NCI-H2081 treated with DMSO at 0.1 percent for 48 hours (cell line): ENCODE measurements at places on chromosomes 1 and 21.

DNA sequence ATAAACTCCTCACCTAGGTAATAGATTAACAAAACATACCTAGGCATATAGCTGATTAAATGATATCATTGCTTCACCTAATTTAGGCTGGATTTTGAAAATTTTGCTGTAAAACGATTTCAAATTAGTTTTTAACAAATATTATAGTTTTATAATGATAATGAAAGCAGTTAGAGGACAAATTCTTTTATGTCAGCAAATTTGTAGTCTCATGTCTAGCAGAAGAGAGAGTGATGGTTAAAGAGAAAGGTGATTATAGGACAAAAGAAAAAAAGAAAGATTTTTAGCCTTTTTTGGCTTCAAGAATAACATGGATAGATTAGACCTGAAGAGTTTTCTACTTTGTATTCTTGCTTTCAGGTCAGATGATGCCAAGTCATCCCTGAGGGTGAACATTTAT is 3.6 kb upstream of the DPH5 start:
- no peak for DNase-seq

DNA sequence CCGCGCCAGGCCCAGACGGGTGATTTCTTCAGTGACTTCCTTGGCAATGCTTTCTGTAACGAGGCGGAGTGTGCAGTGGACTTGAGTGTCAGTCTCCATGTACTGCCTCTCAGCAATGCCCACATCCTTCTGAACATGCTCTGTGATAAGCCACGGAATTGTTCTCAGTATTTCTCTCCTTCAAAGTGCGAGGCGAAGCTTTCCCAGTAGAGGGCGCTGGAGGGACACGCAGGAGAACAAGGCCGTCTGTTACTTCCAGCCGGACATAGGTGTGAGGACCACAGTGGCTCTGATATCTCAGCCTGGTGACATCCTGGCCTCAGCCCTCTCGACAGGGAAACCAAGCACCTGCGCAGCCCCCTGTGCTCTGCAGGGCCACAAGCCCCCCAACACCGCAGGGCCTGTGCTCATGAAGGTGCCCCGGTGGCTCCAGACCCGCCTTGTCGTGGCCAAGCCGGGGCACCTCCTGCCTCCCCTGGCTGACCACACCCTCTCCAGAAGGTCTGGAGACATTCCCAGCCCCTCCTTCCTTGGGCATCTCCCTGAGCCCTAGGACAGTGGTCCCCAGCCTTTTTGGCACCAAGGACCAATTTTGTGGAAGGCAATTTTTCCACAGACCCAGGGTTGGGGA is 46.1 kb upstream of the BACE2 start:
- no peak for DNase-seq

GRCh38 chr1:48873944-48874343 is 97.3 kb upstream of the BEND5 start:
- no peak for DNase-seq

DNA sequence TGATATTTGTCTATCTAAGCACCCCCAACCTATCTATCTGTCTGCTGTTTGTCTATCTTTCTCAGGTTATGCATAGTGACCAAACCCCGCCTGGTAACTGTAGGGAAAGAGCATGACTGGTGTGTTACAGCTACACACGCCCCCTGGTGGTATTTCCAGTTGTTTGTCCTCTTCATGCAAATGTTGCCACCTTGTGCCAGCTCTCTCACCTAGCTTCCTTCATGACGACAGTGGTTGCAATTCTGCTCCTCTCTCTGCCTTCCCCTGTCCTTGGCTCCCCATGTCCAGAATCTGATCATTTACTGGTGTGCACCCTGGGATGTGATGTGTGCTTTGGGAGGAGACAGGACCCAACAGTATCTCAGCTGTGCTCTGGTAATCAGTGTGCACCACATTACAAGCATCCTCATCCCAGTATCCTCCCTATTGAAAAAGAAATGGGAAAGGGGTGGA is 8.1 kb upstream of the INKA2 start:
- no peak for DNase-seq

DNA sequence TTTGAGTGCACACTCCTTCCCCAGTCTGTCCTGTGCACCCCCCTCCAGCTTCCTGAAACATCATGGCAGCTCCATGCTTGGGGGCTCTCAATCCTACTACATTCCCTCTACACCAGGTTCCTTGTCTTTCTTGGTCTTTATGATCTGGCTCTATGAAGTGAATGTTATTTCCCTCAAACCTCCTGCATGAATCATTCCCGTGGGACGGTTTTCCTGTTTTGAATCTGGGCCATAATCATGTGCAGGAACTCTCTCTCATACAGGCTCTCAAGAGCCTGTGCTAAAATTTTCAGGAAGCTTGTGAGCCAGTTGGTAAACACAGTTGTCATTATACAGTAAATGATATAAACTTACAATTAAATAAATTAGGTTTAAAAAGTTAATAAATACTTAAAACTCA is 89.8 kb upstream of the KCNE2 start:
- DNase-seq = no peak

DNA sequence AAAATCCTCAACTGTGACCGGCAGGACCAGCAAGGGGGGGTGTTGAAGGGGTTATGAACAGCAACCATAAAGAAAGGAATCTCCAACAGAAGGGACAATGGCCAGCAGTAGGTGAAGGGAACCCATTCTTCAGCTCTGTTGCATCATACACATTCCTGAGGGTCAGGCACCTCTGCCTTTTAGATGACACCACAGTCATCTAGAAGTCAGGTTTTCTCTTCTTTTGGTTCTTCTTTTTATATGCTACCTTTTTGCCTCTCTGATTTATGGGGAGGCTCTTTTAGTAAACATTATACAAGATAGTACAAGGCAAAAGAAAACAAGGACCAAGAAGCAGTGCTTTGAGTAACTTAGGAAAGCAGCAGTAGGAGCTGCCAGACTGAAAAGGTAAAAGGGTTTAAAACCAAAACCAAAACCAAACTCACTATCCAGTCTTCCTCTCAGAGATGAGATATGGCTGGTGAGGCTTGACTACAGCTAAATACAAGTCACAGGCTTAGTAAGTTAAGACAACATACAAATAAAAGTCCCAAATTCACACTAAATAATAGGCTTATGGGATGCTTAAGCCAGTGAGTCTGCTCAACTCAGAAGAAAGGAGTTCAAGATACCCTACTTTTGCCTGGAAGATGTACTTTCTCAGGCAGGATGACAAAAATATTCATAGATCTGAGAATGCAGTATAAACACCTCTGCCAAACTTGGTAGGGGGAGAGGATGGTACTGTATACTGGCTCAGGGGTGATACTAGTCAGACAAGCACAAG is 4.1 kb downstream of the TEX38 start:
- no peak for DNase-seq

DNA sequence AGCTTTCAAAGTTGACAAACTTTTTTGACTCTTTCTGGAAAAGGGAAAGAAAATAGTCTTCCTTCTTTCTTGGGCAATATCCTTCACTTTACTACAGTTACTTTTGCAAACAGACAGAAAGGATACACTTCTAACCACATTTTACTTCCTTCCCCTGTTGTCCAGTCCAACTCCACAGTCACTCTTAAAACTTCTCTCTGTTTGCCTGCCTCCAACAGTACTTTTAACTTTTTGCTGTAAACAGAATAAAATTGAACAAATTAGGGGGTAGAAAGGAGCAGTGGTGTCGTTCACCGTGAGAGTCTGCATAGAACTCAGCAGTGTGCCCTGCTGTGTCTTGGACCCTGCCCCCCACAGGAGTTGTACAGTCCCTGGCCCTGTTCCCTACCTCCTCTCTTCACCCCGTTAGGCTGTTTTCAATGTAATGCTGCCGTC is 160.8 kb upstream of the SGIP1 start:
- DNase-seq = no peak

- DNase-seq = no peak
Observed at GRCh38 chr1:180530501-180530900, 28.1 kb upstream of the ACBD6 start.

GRCh38 chr1:22775478-22775877 is 64.8 kb downstream of the EPHB2 start:
- no peak for DNase-seq

DNA sequence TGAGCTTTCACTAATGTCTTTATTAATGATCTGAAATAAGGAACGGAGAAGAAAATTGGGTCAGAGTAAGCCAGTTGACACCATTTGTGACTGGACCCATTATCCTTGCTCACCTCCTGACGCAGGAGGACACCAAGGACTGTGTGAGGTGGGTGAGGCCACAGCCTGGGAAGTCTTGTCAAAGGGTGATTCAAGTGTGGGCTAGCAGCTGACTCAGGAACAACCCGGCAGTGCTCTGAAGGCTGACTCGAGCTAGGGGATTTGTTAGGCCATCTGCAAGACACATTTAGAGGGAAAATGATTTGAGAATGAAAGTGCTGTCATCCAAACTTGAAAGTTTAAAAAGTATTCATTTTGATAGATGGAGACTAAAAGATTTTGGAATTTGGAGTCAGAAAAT is 21.2 kb downstream of the PRRX1 start:
- DNase-seq = no peak

DNA sequence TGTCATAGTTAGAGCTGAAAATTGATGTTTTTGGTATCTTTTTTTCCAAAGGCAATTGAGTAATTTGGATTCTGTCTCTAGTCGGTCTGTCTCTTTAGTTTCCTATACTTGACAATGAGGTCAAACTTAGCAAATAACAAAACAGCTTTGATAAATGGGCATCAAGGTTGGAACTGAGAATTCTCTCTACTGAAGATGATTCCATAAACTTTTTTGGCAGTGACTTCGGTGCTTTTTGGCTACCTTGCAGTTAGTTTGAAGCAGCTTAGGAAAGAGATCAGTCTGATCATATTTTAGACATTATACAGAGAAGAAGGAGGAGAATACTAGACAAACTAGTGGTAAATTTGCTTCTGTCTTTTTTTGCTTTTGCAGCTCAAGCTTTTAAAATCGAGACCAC is 559 bp downstream of the VCAM1 start:
- no peak for DNase-seq

DNA sequence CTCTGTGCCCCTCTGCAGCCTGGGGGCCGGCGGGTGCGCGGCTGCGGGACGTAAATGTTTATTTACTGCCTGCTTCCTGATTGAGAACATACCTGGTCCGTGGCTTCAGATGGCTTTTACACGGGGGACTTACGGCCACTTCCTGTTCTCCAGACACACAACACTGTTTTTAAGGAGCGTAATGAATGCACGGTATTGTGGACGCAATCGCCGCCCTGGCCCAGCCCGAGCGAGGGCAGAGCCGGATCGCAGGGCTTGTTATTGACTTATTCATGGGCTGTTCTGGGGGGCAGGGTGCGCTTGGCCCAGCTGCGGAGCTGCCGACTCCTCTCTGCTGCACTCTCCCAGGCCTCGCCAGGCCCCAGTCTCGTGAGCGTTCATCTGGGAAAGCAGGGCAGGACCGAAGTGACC is 52.8 kb upstream of the ACTRT2 start:
- DNase-seq = no peak

- no peak for DNase-seq
Observed at GRCh38 chr1:23163395-23163794, 5.3 kb downstream of the LUZP1 start.

GRCh38 chr1:10918531-10918930 is 93.9 kb upstream of the TARDBP start:
- DNase-seq = no peak

GRCh38 chr1:81929106-81929505 is 128.4 kb downstream of the ADGRL2 start:
- DNase-seq = no peak

GRCh38 chr1:218494449-218494852 is 149.3 kb downstream of the TGFB2 start:
- DNase-seq = peak; percentile 80

DNA sequence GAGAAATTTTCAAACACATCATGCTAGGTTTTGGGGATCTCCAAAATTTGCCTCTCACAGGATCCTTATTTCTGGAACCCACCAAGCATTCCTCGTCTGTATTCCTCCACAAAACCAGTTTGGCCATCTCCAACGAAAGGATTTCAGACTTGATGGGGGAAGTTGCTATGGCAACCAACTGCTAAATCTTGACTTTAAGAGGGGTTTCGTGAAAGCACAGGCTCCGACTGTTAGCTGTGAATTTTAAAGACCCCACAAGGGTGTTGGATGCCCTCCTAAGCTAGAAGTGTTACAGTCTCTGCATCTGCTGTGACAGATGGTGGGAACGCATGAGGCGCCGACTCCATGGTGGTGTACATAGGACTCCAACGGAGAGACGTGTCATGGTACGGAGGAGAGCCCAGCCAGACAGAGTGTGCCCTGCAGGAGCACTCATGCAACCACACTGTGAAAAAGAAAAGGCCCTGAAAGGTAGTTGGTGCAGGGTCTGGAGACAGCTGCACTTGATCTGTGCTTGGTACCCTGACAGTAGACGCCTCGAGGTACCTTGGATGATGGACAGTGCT is 147.1 kb downstream of the ASTN1 start:
- DNase-seq = no peak

GRCh38 chr1:36977731-36978406 is 56.4 kb downstream of the GRIK3 start:
- DNase-seq = no peak

DNA sequence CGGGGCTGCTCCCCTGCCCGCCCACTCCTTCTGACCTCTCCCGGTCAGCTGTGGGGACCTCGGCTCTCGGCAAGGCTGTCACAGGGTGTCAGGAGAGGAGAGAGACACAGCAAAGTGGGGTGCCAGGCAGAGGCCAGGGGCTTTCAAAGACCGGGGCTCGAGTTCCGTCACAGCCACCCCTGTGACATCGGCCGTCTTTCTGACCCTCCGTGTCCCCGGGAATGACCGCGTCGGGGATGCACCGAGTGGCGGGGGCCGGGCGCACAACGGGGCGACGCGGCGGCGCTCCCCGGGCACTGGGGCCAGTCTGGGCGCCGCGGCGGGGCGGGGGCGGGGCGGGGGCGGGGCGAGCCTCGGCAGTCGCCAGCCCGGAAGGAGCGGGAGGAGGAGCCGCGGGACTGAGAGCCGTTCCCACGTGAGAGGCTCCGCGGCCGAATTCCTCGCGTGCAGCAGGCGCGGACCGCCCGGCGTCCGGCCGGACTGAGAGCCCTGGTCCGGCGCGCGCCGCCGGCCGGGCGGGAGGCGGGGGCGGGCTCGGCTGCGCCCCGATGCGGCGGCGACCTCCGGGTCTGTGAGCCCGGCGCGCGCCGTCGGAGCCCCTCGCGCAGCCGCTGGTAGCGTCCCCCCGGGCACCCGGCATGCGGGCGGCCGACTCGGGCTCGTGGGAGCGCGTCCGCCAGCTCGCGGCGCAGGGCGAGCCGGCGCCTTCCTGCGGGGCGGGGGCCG is 229.7 kb upstream of the TMEM51 start:
- DNase-seq = no peak

GRCh38 chr1:207612762-207613161 is 32.2 kb upstream of the CR1L start:
- no peak for DNase-seq

GRCh38 chr1:4612991-4613390 is 41.4 kb upstream of the AJAP1 start:
- no peak for DNase-seq

GRCh38 chr1:14778898-14779865 is 180.7 kb downstream of the KAZN start:
- no peak for DNase-seq

GRCh38 chr1:150551784-150552127 is 2.5 kb downstream of the ADAMTSL4 start:
- DNase-seq = no peak
